ENCODE measurements at places on chromosomes 5 and 9.

- no peak for DNase-seq
Observed at GRCh38 chr9:23497137-23497504, 328.9 kb downstream of the ELAVL2 start.

DNA sequence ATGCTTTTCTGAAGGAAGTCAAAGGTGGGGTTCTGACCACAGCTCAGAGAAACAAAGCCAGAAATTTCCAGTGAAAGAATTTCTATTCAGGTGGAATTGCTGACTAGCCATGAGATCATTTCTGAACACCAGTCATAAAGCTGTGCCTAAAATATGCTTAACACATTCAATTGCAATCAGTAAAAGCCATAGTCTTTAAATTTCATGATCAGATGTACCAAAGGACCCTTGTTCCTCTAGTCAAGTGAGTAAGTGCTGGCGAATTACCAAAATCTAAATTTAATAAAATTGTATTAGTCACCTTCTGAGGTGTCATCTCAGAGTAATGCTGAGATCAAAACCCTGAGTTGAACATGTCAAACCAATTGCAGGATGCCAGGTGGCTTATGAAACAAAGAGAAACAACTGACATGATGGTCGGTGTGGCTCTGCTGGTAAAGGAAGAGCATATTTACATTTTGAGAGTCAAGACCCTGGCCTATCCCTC is 334.2 kb upstream of the CCNH start:
- no peak for DNase-seq

GRCh38 chr9:111572950-111573604 is 26.4 kb downstream of the PTGR1 start:
- no peak for DNase-seq

DNA sequence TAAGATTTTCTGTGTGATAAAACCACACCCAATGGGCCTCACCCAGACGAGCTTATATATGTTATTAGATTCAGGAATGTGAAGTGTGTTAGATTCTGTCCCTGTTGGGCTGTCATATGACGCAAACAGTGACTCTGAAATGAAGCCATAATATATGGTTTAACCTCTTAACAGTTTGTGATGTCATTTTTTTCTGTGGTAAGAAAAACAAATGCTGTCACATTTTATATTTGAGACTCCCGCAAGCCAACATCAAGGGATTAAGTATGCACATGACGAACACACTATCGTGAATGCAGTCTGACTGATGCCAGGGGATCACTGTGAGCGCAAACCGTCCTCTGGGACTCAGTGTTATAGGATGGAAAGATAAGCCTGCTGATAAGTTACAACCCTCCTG is 321.7 kb downstream of the SH3GL2 start:
- no peak for DNase-seq

DNA sequence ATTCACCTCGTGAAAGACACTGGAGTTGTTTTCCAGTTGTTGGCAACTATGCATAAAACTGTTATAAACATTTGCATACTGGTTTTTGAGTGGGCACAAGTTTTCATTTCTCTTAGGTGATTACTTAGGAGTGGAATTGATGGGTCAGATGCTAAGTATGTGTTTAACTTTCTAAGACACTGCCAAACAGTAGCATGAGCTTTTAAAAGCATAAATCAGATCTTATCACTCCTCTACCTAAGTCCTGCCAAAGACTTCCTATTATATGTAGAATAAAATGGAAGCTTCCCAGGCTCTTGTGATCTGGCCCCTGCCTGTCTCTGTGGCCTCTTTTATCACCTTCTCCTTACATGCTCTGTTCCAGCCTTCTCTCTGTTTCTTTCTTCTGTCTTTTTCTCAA is 72.6 kb downstream of the SH3RF2 start:
- no peak for DNase-seq

DNA sequence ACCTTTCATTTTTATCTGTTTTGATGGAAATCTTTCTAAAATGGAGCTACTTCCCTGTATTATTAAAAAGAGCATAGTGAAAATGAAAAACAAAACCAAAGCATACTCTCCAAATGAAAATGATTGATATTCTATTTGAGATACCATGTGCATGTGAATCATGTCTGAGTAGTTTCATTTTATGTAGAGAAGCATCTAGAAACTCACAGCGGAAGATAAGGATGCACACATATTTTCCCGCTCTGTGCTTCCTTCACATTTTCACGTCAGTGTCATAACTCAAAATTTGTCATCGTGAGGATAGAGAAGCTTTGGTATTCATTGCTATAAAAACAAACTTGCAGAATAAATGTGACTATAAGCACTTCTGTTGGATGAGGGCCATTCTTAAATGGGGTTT is 34.0 kb upstream of the CLINT1 start:
- DNase-seq = no peak

DNA sequence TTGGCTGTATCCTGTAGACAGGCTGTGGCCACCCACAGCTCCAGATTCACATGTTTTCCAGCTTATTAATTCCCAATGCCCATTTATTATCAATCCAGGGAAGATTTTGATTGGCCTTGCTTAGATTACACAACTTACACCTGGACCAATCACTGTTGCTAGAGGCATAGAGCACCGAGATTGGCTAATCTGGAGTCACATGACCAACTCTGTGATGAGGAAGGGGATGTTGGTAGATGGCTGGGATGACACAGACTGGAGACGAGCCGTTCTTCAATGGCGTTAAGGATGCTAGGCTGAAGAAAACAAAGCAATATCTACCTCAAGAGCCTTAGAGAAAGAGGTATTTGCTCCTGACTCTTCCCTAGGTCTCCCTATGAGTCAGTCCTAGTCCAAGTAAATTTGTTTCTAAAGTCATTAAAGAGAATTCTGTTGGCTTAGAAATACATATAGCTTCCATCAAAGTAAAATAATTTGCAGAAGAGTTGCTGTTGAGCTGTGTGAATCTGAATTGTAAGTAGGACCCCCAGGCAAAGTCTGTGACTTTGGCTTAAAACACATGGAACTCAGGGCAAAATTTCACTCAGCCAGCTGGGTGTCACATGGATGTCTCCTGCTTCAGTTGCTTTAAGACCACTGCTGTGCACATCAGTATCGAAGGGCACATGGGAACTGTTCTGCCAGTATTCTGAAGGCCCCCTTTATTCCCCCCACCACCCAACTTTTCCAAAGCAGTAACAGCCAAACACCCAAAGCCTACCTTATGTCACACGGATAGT is 326.4 kb upstream of the KLF4 start:
- no peak for DNase-seq

- DNase-seq = no peak
Observed at GRCh38 chr5:150410524-150411244, 2.0 kb downstream of the CD74 start.

GRCh38 chr5:134649163-134649835 is 714 bp downstream of the SEC24A start:
- no peak for DNase-seq

DNA sequence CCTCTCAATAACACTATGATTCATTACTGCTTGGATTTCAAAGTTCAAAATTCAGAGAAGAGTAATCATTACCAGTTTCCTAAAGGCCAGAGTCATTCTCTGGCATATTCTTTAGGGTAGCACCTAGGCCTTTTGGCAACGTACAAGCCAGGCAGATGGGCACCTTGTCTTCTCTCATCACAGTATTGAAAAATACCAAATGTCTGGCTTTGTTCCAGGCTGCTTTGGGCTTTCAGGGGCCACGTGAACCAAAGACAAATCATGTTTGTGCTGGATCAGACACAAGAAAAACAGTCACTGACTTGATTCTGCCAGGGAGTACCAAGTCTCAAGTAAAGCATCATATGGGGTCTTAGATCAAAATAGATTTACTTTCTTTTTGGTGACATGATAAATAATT is 15.5 kb downstream of the MEGF9 start:
- DNase-seq = no peak

DNA sequence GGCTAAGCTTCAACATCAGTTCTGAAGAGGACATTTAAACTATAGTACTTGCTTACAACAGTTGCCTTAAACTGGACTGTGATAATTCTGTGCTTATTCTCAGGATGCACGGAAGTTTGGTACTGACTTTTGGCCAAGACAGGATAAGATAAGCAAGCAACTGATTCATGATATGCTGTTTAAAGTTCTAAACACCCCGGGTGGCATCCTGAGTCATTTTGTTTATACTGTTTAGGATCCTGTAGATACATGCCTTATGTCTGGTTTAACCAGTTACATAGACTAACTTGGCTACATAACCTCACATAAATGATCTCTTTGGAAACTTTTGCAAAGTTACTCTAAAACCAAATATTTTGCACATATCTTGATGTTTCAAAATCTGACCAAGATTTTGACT is 95.9 kb downstream of the CDH9 start:
- no peak for DNase-seq

DNA sequence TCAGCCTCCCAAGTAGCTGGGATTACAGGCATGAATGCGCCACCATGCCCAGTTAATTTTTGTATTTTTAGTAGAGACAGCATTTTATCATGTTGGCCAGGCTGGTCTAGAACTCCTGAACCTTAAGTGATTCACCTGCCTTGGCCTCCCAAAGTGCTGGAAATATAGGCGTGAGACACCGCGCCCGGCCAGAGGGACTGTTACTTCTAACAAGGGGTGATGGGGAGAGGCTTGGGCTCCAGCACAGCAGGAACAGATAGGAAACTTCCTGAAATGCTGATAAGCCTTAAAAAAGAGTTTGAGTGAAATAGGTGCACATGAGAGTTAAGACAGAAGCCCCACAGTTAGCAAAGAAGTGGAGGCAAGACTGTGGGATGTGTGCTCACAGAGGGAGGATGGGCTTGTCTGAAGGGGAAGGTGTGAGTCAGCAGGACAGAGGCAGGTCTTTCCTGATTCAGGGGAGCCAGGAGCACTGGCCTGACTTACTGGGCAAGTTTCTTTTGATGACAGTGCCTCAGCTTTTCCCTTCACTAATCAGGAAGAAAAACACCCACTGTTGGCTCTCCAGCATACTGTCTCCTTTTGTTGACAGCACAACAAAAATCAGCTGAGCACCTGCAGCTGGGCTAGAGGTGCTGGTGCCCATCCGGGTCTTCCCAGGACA is 68.4 kb downstream of the RAD23B start:
- DNase-seq = no peak

- DNase-seq = no peak
Observed at GRCh38 chr5:149433524-149434131, 54.5 kb upstream of the IL17B start.

GRCh38 chr5:115330830-115331229 is 34.4 kb upstream of the CCDC112 start:
- DNase-seq = no peak

GRCh38 chr5:169746147-169746694 is 109.1 kb downstream of the DOCK2 start:
- DNase-seq = no peak

GRCh38 chr9:129655696-129656095 is 9.8 kb upstream of the PRRX2 start:
- no peak for DNase-seq

DNA sequence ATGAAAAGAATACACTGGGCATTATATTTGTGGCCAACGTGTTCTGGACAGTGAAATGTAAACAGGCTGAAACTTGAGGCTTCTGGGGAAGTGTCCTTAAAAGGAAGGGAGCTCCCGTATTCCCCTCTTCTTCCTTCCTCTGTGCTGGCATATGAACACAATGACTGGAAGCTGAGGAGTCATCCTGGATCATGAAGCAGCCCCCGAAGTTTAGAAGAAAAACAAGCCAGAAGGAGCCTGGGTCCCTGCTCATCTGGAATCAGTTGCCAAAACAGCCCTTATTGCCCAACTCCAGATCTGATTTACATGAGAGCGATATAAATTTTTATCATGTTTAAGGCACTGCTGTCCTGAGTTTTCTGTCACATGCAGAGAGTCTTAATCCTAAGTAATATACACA is 65.4 kb upstream of the SLC1A1 start:
- no peak for DNase-seq

DNA sequence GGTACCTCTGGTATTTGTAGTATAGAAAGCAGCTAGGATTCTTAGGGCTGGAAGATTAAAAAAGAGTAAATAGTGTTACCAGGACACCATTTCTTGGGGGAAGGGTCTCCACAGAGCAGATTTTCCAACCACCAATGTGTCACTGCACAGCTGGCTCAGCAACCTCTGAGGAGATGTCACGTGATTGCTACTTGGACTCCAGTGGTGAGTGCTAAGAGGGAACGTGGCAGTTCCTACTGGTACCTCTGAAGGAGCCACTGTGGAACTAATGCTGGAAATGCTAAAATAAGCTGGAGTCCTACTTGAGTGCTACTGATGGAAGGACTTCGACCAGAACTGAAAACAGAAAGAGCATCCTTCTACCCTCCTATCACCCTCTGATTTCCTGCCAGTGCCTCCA is 36.1 kb upstream of the SPDL1 start:
- no peak for DNase-seq

DNA sequence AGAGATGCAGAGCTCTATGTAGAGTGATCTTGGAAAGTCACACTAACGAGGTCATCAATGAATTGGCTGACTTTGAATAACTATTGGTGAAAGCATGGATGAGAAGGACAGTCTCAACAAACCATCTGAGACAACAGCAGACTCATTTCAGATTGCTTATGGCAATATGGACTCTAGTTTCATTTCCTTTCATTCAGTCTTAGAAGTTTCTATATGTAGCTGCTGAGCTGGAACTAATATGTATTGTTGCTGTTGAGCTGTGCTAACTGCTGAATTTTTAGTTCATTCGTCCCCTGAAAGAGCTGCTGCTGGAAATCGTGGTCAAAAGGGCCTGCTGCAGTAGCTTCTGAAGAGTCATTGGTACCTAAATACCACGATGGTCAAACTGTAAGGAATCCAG is 31.3 kb downstream of the TNFSF15 start:
- no peak for DNase-seq

- no peak for DNase-seq
Observed at GRCh38 chr9:136484153-136485048, 1.6 kb upstream of the SEC16A start.

DNA sequence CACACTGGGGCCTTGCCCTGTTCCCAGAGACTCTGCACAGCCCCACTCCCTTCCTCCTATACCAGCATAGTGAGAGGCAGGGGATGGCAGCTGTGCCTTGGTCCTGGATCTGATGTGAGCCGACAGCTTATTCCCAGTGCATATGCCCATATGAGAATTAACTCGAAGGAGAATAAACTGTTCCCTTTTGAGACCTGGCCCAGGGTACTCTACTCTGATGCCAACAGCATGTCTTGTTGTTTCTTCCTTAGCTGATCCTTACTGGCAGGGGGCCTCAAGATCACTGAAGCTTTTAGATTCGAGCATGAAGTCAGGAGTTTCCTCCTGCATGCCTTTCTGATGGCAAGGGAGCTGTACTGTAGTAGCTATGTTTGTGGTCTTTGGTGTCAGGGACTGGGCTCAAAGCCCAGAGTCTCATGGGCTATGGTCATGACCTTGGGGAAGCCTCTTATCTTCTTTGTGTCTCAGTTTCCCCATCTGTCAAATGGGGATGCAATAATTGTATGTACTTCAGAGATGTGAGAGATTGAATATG is 57.1 kb downstream of the DOCK2 start:
- DNase-seq = no peak

DNA sequence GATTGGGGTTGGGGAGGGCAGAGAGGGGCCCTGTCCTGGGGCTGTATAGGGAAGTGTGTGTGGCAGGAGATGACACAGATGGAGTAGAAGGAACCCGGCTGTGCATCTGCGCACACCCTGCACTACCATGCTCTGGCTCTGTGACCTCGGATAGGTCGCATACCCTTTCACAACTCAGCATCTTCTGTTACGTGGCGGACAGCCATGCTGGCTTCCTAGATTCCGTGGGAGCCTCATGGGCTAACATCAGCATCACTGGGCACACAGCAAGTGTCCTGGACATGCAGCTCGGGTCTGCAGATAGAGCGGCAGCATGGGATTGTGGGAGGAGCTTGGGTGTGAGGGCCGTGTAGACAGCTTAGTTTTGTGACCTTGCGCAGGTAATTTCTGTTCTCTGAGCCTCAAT is 9.2 kb downstream of the ARPC5L start:
- DNase-seq = no peak

- DNase-seq = no peak
Observed at GRCh38 chr5:128009403-128009802, 74.2 kb upstream of the SLC12A2 start.

All from stimulated activated CD4-positive, alpha-beta T cell treated with anti-CD3 and anti-CD28 coated beads, Interleukin-12 subunit alpha, Interleukin-12 subunit beta, amount 100 ng/mL, for 24 hours (primary cell).